ENCODE measurements at places on chromosomes 7 and 10.

DNA sequence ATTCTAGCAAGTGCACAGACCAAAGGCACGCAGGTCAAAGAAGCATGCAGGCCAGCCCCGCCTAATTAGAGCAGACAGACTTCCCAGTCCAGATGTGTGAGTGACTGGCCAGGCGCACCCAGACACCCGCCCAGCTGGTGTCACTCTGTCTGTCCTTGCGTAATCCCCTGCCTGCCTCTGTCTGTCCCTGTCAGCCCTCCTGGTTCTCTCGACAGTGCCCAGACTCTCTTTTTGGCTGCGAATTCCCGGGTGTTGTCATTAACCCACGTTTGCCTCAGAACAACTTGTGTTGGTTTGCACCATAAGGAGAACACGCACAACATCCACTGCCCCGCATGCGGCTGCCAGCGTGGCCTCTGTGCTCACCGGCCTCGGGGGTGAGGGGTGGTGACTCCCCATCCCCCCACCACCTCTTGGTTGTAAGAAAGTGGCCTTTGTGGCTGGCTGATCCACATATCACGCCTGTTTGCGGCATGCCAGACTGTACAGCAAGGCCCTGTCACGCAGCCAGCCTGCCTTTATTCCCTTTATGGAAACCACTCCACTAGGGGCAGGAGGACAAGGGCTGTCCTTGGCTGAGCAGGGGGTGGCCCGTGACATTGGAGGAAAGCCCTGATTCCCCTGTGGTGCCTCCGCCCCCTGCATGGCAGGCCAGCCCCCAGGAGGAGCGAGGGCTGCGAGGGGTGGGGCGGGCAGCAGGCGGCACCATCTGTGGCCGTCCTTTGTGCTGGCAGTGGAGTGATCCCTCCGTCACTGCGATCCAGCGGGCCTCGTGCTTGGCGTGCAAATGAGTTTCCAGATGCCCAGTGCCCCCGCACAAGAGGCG, 72.8 kb upstream of the PPIF start:
- no peak for DNase-seq

GRCh38 chr10:124041675-124042445, 51.5 kb downstream of the CHST15 start:
- no peak for DNase-seq

- DNase-seq = no peak
Measured at GRCh38 chr7:123282181-123282580, 82.4 kb upstream of the SLC13A1 start.

DNA sequence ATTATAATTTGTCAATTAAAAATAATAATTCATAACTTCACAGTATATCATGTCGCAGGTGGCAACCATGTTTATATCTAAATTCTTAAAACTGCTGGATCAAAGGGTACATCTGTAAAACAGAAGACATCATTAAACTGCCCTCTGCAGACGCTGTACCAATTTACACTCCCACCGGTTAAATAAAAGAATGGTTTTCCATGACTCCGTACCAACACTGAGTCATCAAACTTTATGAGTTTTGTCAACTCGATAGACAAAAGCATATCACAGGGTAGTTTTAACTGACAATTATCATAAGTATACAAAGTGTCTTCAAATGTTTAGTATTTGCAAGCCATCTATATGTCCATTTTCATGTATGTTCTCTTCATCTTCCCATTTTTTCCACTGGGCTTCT, 5.7 kb upstream of the GSTK1 start:
- no peak for DNase-seq

GRCh38 chr10:76303682-76304316, 872.4 kb downstream of the LRMDA start:
- peak; percentile 7 for DNase-seq

DNA sequence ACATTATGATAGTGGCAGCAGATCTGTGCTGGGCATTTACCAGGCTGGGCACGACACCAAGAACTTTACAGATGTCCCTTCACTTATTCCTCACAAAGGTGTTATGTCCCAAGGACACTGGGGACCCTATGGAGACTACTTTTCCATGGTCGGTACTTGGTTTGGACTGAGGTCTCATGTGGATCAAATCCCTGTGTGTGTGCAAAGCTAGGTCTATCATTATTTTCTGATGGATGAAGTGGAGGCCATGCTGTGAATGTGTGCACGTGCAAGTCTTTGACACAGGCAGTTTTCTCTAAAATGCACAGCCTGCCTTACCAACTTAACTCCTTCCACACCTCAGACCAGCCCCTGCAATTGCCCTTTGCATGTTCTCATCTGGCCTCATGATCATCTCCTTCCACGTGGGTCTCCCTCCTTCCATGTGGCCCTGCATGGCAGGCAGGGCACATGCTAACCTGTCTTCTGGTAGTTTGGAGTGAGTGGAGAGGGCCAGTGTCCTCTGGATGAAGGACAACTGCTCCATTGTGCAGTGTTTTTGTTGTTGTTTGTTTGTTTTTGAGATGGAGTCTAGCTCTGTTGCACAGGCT, 16.0 kb upstream of the ZNF273 start:
- no peak for DNase-seq

DNA sequence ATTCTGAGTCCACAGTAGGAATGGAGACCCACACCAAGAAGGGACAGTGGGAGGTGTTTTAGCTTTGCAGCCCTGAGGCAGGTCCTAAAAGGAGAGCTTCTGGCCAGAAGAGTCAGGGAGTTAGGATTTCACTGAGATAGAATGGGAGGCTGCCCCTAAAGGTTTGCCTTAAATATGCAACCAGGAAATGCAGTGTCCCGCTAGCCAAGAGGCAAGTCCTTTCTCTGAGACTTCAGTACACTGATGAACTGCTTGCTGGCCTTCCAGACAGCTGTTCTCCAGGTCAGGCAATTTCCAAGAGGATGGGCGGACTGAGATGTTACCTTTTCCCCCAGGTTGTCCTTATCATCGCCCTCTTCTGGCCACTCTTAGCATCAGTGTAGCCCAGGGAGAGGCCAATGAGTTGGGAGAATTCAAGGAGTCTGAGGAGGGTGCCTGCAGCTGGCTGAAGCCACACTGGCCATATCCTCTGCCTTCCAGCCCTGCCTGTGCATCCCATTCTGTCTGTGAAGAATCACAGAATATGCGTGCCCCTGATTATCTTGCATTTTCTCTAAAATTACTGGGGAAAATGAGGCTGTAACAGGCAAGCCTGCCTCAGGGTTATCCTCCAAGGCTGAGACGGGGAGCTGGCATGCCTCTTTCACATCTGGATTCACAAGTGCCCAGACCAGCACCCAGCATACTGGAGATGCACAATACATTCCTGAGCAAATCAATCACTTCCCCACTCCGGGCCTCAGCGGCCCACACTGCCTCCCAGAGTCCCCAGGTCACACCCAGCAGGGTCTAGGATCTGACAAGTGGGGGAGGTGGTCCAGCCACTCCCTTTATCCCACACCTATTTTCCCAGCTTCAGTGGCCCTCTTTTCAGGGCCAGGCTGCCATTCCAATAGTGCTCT, 2.4 kb downstream of the TLL2 start:
- DNase-seq = no peak

DNA sequence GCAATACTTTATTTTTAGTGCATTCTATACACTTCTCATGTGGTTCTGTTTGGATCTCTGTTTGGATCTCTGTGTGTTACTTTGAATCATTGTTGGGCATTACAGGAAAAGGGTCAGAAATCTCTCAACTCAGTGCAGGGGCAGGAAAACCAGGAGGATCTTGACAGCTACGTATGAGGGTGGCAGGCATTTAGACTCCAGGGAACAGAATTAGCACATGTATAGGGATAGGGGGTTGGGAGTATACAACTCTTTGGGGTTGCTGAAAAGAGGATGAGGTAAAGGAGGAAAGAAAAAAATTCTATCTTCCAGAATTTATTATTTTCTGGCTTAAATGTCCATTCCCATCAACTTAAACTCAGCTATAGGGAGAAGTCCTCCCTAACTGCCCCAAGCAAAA, 59.4 kb upstream of the MKI67 start:
- DNase-seq = no peak

GRCh38 chr10:75294031-75294437, 58.3 kb upstream of the COMTD1 start:
- DNase-seq = no peak

GRCh38 chr7:95276114-95276513, 48.2 kb downstream of the PON1 start:
- DNase-seq = no peak

DNA sequence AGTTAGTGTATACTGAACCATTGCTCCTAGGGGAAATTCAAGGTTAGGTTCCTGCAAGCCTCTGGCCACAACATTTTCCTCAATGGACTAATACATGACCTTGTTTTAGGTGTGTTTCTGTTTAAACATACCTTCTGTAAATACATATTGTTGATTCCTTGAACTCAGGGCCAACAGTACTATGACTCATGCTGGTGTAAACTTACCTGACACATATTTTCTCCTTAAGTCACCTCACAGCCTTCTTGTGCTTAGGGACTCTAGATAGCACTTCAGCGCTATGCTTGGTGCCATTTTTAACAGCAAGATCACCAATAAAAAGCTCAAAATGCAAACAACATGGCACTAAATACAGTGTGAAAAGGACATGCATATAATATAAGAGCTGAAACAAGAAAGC, 176.4 kb downstream of the TAX1BP1 start:
- no peak for DNase-seq

- no peak for DNase-seq
Measured at GRCh38 chr7:157433628-157434027, 96.8 kb downstream of the DNAJB6 start.

GRCh38 chr7:157500171-157500960, 163.6 kb downstream of the DNAJB6 start:
- no peak for DNase-seq

DNA sequence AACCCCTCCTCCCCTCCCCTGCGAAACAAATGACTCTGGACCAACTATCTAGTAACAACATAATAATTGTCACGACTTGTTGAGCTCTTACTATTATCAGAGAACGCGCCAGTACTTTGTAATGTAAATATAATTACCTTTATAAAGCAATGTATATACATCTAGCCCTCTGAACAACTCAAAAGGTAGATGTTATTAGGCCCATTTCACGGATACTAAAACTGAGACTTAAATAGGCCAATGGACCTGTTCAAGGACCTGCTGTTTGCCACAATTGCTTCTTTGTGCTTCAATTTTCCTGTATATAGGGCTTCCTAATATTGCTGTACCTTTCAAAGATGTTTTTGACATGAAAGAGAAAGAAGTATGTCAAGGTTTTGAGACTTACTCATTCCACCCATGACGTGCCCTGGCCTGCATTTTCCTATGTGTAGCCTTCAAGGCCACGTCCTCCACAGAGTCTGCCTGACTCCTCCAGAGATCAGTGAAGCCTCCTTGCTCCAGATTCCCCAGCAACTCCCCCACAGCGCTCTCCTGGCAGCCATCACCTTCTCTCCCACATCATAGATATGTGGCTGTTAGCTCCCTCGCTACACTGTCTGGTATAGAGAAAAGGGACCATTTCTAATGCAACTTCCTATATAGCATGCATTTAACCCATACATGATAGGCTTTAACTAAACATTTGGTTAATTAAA, 156.6 kb downstream of the SKIDA1 start:
- DNase-seq = no peak

DNA sequence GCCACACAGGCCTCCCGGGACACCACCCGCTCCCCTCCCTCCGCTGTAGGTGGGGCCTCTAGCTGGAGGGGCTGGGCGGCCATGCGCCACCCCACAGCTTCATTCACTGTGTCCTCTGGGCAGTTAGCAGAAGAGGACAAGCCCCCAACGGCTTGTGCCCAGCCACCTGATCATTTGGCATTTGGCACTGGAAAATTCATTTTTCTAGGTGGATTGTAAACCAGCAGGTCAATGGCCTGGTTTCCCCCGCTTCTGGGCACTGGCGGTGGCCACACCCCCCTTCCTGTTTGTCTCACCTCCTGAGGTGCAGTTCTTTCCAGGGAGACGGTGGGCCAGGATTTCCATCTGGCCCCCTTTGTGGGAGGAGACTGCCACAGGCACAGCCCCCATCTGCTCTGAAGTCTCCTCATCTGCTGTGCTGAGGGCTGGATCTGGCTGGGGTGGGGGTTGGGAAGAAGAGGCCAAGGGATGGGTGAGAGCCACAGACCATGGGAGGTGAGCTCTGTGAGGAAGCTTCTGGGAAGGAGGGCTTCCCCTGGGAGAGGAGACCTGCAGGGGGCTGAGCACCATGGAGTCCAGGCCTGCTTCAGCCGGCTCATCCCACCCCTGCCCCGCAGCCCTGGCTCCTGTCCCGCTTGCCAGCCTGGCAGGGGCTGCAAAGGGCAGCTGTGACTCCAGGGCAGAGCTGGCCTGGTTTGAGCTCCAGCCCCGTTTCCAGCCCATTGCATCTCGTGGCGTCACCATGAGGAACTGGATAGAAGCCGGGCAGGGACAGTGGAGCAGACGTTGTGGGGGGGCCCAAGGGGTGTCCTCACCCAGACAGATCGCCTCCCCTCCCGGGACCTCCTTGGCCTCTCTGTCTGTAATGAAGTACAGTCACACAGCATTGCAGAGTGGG, 40.1 kb upstream of the SLC29A3 start:
- DNase-seq = no peak

GRCh38 chr7:101901661-101902491, 84.5 kb downstream of the CUX1 start:
- DNase-seq = no peak

GRCh38 chr10:27783660-27784059, 38.0 kb upstream of the MKX start:
- peak; percentile 6 for DNase-seq

DNA sequence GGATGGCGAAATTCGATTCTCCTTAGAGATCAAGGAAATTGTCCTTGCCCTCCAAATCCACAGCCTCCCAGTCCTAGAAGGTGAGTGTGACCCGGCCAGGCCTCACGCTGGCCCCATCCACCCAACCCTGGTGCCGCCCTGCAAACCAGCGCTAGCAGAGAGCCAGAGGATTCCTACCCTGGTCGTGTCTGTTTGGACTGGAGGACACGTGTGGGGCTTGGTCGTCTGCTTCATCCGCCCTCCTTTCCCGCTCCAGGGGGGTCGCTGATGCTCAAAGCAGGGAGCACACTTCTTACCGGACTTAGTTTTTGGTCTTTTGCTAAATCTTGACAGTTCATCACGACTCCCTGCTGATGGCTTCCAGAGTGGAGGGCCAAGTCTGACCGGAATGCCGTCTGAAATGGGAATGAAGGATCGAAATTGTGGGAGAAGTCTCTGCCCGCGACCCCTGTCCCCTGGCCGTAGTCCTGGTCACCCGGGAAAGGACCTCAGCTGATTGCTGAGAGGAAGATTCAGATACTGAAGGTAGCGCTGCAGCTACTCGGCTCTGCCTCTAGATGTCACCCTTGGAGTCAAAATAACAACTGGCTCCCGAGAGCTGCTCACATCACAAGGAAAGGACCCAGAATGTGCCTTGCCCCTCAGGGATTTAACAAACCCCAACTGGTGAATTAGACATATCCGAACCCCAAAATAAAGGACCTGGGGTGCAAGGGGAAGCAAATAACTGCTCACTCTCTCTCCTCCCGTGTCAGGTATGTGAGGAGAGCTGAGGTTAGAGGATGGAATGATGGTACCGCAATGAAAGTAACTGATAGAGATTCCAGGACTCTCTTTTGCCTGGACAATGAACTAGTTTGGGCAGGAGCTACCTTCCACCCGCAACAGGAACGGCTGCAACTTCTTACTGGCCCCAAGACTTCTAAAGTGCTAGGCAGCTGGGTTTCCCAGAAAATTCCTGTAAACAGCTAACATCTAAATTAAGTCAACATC, 23.5 kb upstream of the ORC5 start:
- peak; percentile 8 for DNase-seq
